ENCODE measurements at places on chromosomes 13 and 19.
A peak's percentile ranks its signal among the peaks of the same experiment; 100 is the strongest.

- no peak for DNase-seq
Measured at GRCh38 chr19:49852631-49853126, 1.7 kb downstream of the PTOV1 start.

DNA sequence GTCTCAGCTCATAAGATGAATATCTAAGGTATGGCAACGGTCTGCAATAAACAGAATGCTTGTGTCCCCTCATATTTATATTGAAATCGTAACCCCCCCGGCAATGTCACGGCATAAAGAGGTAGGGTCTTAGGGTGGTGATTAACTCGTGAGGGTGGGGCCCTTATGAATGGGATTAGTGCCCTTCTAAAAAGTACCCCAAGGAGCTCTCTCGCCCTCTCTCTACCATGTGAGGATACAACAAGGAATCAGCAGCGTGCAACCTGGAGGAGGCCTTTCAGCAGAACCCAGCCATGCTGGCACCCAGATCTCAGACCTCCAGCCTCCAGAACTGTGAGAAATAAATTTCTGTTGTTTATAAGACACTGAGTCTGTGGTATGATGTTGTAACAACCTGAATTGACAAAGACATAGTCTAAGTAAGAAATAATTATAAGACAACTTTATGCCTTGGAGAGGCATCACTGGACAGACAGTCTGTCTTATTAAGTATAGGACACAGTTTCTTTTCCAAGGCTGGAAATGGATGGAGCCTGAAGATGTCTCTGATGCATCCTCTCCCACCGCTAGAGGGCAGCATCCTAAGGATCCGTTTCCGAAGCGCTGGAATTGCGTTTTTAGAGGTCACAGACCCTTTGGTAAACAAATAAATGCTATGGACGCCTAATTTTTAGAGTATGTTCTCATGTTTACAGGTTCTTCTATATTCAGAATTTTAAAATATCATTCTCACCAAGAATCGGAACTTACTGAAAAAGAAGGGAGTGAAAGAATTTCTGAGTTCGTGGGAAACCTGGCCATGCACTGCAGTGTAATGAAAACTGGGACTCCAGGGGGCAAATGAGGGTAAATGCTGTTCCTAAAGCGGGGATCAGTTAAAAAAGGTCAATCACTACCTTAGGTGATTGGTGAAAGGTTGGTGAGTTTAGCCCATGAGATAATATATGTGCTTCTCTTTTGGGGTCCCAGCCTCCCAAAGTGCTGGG lies 13.3 kb upstream of the LEUTX start:
- DNase-seq, result no peak

- DNase-seq, result no peak
Measured at GRCh38 chr13:23806874-23807526, 82.2 kb downstream of the MIPEP start.

DNA sequence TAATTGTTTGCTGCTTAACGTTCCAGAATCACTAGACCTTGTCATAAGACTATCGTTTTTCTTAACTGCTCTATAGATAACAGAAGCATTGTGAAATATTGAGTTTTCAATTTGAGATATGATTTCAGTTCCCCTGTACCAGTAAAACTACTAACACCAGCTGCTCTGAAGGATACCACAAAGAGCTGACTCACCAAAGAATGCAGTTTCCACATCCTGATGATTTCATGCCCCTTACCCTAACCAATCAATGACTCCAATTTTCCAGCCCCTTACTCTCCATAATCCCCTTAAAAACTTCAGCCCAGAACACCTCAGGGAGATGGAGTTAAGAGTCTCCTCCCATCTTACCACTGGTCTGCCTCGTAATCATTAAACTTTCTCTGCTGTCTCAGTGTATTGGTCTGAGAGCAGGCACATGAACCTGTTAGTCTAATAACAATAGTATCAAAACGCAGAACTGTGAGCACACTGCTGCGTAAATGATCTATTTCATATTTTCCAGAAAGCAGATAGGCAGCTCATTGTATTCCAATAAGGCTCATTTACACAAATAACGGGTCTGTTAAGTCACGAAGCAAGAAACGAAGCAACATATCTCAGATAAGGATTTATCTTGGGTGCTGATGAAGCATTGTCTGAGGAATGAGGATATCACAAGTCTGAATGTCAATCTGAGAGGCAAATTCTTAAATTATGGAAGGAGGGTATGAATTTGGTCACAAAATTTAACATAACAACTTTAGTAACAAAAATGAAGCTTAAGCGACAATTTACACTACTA lies 14.1 kb upstream of the CCNA1 start:
- DNase-seq, result no peak

- DNase-seq, result no peak
Measured at GRCh38 chr13:21078501-21078900, 17.1 kb upstream of the LATS2 start.

GRCh38 chr19:16036941-16037340 lies 39.4 kb upstream of the TPM4 start:
- DNase-seq, result no peak

DNA sequence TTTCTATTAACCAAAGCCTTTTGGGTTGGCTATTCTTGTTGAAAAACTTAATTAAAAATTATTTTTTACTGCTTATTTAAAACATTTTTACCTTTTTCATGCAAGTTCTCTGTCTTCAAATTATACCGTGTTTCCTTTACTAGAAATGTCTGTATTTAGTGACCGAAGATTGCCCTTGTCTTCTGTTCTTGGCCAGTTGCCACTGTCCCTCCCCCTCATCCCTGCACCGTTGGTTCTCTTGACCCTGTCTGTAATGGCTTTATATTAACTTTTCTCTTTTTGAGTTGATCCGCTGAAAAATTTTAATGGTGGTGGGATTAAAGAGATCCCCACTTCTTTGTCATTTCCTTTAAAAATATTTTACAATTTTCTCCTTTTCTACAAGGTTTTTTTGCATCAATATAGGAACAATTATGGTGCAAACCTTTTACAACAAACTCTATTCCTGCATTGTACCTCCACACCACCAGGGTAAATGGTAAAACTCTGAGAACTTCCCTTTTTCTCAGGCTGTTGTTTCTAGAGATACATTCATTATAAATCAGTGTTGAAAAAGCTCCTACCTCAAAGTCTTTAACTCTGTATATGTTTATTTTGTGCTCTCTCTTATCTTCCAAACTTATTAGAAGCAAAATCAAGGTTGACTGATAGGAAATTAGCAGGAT lies 12.9 kb upstream of the RNF113B start:
- DNase-seq, result no peak

GRCh38 chr19:40673397-40673796 lies 17.1 kb downstream of the NUMBL start:
- DNase-seq, result peak; percentile 44

DNA sequence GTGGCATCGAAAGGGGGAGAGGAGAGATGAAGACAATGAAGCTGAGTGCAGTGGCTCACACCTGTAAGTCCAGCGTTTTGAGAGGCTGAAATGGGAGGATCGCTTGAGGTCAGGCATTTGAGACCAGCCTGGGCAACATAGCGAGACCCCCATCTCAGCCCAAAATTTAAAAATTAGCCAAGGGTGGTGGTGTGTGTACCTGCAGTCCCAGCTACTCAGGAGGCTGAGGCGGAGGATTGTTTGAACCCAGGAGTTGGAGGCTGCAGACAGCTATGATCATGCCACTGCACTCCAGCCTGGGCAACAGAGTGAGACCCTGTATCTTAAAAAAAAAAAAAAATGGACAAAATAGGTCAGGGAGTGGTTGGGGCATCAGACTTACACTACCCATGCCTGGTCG lies 7.6 kb downstream of the RDH8 start:
- DNase-seq, result no peak

DNA sequence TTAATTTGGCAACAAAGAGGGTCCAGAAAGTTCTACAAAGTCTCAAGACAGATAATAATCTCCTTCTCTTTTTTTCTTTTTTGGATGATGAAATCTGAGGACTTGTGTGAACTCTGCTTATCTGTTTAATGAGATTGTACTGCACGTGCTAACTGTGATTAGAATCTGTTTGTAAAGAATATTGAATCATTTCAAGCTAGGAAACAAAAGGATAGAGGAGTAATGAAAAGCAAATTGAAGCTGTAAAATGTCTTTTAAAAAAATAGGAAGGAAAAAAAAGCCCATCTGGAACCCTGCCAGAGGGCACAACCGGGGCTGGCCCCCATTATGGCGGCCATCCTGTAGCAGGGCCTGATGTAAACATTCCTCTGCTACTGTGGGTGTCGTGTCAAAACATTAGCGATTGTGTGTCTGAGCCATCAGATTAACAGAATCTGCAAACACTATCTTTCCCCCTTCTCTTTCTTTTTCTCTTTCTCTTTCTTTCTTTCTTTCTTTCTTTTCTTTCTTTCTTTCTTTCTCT lies 83.0 kb downstream of the FLT1 start:
- DNase-seq, result no peak

- no peak for DNase-seq
Measured at GRCh38 chr13:32525766-32526165, 12.8 kb downstream of the N4BP2L2 start.

Measured in Jurkat, Clone E6-1 (cell line).